ENCODE measurements at places on chromosomes 5 and 9.

DNA sequence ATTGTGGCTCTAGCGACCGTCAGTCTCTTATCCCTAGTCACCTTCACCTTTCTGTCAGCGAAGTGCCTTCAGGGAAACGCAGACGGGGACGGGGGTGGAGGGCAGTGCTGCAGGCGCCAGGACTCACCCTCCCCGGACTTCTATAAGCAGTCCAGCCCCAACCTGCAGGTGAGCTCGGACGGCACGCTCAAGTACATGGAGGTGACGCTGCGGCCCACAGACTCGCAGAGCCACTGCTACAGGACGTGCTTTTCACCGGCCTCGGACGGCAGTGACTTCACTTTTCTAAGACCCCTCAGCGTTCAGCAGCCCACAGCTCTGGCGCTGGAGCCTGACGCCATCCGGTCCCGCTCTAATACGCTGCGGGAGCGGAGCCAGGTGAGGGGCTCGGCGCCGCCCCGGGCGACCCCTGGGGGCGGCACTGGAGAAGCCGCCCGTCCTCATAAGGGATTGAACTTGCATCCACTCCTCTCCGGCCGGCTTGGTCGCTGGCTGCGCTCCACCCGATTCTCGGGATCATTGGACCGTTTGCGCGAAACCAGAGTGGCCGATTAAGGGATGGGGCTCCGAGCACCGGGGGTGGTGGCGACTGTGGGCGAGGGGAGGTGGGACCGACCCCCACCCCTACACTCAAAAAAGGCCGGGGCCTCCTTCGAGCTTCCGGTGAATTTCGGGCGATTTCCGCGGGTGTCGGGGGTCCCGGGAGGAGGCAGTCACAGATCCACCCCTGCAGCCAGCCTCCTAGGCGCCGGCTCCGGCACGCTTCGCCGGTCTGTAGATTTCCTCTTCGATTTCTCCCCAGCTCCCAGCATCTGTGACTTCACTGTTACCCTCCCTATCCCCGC is 2.7 kb downstream of the PCDHGC5 start:
- no peak for DNase-seq

- peak; percentile 14 for DNase-seq
These were observed 792.1 kb downstream of the BRINP1 start for GRCh38 chr9:118577121-118577520.

GRCh38 chr9:104810421-104811339 is 46.8 kb downstream of the NIPSNAP3B start:
- DNase-seq: no peak

GRCh38 chr5:24904981-24905517 is 260.3 kb upstream of the CDH10 start:
- peak; percentile 30 for DNase-seq

DNA sequence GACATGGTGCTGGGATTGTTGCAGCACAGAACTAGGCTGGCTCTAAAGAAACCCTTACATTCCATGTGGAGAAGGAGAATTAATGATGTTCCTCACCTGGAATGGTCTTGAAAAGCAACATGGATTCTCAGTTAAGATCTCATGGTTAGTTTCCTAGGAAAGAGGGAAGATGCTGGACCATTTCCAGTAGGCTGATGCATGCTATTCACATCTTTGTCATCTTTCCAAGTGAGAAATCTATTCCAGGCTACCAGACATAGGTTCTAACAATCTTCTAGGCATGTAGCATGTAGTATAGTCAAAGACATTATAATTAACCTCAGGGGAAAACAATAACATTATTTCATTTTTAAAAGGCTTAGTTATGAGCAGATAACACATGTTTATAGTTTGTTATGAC is 44.3 kb downstream of the TMEM252 start:
- no peak for DNase-seq

- no peak for DNase-seq
These were observed 522 bp downstream of the CDK20 start for GRCh38 chr9:87973730-87974292.

DNA sequence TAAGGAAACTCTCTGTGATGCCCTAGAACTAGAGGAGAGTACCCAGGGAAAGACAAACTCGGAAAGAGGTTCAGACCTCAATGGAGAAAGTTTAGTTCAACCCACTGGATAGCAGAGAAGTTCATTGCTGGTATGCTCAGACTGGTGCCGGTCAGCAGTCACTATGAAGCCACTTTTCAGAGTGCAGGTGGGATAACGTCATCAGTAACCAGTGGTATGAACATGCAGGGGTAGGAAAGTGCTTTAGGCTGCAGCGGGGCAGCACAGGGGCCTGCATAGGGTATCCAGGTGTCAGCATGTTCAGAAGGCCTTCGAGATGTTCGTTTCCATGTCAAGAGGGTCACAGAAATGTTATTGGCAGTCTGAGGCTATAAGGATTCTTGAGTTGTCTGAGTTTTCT is 20.8 kb upstream of the ANKRD55 start:
- no peak for DNase-seq

- no peak for DNase-seq
These were observed 1.8 kb upstream of the RNF44 start for GRCh38 chr5:176538989-176539384.

DNA sequence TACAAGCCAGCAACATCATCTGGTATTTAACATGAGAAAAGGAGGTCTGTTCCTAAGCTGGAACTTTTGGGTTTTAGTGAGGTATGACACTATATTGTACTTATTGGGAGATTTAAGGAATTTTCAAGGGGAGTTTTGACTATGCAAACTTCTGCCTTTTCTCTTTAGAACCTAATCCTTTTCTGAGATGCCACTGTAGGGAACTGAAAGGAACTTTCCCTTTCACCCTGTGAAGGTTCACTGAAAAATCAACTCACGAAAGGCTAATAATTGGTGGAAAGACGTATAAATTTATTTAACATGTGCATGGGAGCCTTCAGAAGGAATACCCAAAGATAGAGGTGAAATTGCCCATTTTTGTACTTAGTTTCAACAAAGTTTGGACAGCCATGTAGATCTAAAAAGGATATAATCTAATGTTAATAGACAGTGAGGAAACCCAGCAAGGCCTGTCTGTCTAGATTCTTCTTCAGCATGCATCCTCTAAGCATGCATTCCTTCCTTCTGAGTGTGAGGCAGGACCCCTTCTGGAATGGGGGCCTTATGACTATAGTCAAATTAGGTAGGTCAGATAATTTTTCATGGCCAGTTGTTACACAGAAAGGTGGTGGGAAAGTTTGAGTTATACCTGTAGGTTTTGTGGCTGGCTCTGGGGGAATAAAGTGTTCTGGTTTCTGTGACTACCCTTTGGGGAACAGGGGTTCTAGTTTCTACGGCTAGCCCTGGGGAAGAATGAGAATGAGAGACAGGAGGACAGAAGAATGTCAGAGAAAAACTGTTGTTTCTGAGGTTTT is 200.3 kb downstream of the C9orf152 start:
- DNase-seq: no peak

- DNase-seq: no peak
These were observed 30.2 kb upstream of the CCNG1 start for GRCh38 chr5:163407034-163407655.

DNA sequence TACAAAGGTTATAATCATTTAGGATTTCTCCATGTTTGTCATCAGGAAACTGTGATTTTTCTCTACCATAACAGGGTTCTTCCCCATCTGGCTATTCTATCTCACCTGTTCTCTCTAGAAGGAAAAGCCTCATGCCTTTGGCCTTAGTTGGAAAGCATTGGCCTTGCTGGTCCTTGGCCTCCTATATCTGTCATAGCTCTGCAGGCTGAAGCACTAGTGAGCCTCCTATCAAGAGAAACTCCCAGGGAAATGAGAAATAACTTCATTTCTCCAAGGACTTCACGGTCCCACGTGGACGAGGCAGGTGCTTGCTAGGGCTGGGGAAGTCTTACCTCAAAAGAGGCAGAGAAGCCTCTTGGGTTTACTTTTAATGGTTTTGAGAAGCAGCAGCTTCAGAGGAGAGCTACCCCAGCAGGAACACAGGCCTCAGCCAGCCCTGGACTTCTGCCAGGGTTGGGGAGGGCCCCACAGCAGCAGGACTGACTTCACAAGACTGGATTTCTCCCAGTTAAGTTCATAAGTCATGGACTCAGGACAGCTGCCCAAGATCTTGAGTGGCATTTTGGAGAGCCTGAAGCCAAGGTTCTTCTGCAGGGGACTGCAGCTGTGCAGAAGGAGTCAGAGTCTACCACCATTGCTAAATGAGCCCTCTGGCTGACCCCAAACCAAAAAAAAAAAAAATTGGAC is 15.8 kb upstream of the PSAT1 start:
- no peak for DNase-seq

DNA sequence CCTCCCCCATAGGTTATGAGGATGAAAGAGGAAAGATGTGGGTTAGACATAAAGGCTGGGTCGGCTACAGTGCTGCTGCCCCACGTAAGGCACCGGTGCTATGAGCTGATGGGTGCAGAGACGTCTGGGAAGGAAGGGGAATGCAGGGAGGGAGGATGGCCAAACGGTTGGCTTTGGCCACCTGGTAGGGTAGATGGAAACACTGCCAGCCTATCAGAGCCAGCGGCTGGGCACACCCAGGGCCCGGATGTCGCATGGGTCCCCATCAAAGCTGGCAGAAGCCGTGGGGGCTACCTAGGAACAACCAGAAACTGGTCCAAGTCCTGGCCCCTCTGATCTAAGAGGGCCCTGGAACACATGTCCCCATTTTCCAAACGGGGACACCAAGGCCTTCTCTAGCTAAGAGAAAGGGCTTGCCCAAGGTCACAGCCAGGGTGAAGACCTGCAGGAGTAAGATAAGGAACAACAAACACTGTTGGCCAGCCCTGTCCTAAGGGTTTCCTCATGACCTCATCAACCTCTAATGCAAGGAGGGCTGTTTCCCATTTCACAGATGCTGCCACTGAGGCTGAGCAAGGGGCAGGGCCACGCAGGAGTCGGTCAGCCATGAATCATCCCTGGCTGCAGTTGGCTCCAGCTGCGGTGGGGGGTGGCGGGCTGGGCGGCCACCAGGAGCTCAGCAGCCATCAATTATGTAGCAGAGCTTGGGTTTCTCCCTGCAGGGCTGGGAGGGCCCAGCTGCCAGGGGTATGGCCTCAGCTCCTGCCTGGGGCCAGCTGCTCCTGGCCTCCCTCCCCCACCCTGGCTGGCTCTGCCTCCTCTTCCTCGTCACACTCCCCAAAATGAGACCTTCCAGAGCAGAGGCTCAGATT is 4.9 kb downstream of the SH3GLB2 start:
- DNase-seq: no peak

- DNase-seq: peak; percentile 50
These were observed 5.7 kb upstream of the SEC16A start for GRCh38 chr9:136488247-136489214.

DNA sequence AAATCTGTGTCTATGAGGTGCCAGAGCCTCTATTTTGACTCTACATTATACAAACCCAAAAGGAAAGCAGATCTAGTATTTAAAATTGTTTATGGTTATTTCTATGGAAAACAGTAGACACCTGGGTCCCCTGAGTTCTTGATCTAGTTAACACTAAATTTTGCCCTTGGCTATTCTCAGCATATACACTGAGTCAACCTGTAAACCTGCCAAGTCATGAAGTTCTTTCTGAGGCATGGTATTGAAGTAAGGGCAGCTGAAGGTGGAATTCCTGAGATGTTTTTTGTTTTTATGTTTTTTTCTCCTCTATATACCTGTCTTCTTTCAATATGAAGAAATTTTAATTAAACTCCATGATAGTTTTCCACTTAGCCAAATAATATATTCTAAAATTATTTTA is 120.2 kb downstream of the PDE4D start:
- no peak for DNase-seq

DNA sequence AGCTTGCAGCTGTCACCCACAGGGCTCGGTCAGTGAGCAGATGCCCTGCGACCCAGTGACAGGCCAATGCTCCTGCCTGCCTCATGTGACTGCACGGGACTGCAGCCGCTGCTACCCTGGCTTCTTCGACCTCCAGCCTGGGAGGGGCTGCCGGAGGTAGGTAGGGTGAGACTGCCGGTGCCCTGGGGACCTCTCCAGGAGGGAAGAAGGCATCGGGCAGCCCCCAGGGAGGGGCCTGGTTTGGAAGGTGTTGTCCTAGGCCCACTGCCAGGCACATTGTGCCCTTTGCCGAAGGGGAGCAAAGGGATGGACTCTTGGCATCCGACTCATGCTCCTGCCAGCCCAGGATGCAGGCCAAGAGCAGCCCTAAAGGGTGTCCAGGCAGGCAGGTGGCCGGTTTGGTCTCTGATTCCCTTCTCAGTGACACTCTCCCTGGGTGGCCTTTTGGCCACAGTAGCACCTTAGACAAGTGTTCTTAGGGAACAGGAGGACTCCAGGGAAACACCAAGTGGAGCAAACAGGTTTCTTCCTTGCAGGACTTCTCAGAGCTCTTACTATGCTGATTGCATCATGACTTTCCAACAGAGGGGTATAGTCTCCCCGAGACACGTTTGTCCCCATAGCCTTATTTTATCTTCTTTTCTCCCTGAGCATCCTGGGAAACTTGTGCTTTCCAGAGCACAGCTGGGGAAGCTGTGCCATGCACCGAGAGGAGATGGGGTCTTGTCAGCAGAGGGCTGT is 28.1 kb upstream of the AIF1L start:
- no peak for DNase-seq

DNA sequence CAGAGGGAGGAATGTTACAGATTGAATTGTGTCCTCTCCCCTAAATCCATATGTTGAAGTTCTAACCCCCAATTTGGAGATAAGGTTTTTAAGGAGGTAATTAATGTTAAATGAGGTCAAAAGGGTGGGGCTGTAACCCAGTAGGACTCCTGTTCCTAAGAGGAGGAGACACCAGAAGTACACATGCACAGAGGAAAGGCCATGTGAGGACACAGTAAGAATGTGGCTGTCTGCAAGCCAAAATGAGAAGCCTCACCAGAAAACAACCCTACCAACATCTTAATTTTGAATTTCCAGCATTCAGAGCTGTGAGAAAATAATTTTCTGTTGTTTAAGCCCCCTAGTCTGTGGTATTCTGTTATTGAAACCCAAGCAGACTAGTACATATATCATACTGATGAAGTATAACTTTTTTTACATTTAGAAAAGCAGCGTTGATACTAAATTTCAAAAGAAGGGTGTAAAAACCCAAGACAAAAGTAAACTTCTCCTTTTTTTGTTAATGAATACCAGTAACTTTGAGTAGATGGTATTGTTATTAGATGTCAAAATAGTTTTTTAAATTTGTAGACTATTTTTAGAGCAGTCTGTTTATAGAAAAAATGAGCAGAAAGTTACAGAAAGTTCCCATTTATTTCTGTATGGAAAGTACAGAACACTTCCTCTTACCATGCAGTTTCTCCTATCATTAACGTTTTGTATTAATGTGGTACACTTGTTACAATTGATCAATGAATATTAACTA is 25.1 kb downstream of the RNF180 start:
- DNase-seq: no peak

DNA sequence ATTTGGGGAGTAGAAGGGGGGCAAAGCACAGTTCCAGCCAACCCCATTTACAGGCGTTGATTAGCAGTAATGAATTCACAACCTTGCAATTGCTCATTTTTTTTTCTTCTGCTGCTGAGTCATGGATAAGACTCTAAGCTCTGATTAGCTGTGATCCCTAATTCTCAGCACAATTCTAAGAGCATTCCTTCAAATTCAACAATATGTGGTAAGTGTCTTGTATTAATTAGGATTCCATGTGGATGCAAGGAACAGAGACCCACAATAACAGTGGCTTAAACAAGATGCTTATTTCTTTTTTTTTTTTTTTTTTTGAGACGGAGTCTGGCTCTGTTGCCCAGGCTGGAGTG is 133.4 kb downstream of the PALM2AKAP2 start:
- no peak for DNase-seq
